Right ventricle myocardium superior (tissue), 1 donor: ENCODE measurements at places on chromosomes 5 and 9.
A peak's percentile ranks its signal among the peaks of the same experiment; 100 is the strongest.

GRCh38 chr5:55306641-55307382, 682 bp downstream of the DHX29 start:
- no peak for DNase-seq

- DNase-seq: no peak
Observed at GRCh38 chr5:157269165-157269671, 3.3 kb downstream of the CYFIP2 start.

- DNase-seq: no peak
Observed at GRCh38 chr5:82422001-82422740, 144.0 kb upstream of the RPS23 start.

DNA sequence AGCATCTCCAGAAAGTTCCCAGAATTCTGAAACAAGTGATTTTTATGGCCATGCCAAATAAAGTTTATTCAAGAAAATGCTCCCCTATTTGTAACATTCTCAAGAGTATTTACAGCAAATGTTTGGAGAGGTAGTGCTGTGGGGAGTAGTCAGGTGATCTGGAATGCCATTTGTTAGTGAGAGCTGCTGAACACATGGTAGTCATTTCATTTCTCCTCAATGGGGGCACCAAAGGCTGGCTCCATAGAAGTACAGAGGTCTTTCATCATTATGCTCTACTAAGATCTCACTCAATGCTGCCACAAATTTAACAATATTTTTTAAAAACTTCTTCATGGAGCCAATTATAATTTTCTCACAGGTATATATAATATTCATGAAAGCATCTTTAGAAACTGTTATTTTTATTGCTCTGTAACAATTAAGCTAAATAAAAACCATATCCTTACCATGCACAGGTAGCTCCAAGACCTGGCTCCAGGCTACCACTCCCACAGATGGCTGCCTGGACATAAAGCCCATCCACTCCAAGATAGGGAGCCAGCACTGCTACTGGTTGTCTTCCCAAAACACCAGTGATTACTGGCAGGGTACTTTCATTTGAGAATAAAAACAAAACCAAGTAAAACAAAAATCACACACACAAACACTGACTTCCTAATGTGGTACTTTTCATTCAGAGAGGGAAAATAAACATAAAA, 200.8 kb downstream of the PLK2 start:
- no peak for DNase-seq

GRCh38 chr5:142872795-142873194, 102.6 kb downstream of the ARHGAP26 start:
- DNase-seq: no peak

DNA sequence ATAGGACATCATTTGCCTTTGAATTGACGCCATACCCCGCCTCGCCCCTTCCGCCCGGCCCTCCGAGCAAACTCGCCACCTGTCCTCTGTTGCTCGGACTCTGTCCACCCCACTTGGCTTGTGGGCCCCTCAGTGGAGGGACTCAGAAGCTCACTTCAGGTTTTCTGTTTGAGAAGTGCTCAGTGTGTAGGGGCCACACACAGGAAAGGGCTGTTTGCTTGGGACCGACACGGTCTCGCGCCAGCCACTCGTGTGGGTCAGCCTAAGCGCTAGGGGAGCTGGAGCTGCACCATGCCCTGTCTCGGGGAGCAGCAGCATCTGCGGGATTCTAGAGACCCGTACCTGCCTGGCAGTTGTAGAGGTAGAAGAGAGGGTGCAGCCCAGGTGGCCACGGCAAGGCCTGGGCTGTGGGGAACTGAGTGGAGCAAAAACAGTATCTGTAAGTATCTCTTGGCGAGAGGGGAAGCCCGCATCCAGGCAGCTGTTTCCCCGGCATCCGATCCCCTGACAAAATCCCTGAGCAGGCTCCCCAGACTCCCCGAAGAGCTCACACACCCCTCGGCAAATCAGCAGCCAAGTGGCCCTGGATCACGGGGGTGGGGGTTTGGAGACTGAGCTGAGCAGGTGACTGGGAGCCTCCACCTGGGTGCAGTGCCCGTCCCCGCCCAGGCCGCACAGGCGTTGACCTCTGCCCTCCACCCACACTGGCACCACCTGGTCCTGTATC, 52.2 kb downstream of the COL5A1 start:
- DNase-seq: peak; percentile 34
